ENCODE measurements at places on chromosomes 6 and 20.
A peak's percentile ranks its signal among the peaks of the same experiment; 100 is the strongest.

GRCh38 chr6:118914598-118914997 is 20.4 kb downstream of the MCM9 start:
- DNase-seq: no peak

GRCh38 chr6:25050356-25050755 is 114.6 kb upstream of the RIPOR2 start:
- peak; percentile 86 for DNase-seq

DNA sequence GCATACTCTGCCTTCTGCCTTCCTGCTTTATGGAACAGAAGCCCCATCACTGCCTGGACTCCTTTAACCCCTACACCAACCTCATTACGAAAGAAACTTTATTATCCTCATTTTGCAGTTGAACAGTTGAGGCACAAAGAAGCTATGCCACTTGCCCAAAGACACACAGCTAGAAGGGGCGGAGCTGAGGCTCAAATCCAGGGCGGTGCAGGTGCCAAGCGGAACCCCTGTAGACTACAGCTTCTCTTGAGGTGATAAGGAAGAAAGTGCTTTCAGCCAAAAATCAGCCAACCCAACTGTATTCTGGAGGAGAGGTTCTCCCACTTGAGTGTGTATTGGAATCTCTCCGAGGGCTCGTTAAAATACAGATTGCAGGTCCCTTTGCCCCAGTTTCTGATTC is 90.5 kb downstream of the PRND start:
- no peak for DNase-seq

- no peak for DNase-seq
Measured at GRCh38 chr6:151445482-151445881, 6.4 kb downstream of the RMND1 start.

- DNase-seq: no peak
Measured at GRCh38 chr6:16425881-16426615, 187.7 kb downstream of the GMPR start.

GRCh38 chr6:118826096-118826495 is 67.9 kb upstream of the ASF1A start:
- DNase-seq: no peak

- DNase-seq: no peak
Measured at GRCh38 chr6:22227824-22228610, 68.8 kb downstream of the PRL start.

- no peak for DNase-seq
Measured at GRCh38 chr6:134352786-134353480, 35.0 kb upstream of the SGK1 start.

DNA sequence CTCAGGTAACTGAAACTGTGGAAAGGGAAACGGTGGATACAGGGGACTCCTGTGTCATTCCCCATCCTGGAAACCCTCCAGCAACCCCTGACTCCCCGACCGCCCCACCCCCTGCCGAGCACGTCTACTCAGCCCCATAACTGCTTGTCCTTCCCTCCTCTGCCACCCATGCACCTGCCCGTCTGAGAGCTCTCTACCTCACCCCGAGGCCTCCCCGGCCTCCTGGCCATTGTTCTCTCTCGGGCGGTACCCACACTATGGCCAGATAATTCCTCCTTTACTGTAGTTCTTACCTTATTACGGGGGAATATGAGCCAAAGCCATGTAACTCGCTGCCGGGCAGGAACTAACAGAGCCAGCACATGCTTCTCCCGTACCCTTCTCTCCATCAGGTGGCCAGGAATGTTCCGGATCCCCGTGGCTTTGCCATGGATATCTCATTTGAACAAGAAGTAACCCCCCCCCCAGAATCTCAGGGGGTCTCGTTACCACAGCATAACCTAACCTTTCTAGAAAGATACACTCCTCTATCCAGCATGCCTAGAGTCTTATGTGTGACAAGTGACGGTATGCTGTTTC is 4.8 kb upstream of the IRF4 start:
- no peak for DNase-seq

GRCh38 chr20:59772931-59773913 is 160.2 kb downstream of the SYCP2 start:
- no peak for DNase-seq

DNA sequence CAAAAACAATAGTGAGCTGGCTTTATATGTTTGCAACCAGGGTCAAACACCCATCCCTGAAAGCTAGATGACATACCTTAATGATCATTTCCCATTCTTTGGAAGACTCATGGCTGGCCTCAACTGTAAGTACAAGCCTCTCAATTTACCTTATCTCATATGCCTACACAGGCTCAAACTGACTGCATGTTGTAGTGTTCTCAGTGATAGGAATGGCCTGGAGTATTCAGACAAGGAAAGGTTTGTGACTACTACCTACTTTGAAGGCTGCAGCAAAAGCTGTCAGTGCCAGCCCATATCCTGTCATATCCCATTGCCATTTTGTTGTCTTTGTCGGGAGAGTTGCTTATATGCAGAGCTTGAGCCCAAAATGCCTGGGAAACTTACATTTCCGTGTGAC is 205.2 kb upstream of the MOCS1 start:
- no peak for DNase-seq

- no peak for DNase-seq
Measured at GRCh38 chr6:90146921-90147649, 149.6 kb downstream of the BACH2 start.

DNA sequence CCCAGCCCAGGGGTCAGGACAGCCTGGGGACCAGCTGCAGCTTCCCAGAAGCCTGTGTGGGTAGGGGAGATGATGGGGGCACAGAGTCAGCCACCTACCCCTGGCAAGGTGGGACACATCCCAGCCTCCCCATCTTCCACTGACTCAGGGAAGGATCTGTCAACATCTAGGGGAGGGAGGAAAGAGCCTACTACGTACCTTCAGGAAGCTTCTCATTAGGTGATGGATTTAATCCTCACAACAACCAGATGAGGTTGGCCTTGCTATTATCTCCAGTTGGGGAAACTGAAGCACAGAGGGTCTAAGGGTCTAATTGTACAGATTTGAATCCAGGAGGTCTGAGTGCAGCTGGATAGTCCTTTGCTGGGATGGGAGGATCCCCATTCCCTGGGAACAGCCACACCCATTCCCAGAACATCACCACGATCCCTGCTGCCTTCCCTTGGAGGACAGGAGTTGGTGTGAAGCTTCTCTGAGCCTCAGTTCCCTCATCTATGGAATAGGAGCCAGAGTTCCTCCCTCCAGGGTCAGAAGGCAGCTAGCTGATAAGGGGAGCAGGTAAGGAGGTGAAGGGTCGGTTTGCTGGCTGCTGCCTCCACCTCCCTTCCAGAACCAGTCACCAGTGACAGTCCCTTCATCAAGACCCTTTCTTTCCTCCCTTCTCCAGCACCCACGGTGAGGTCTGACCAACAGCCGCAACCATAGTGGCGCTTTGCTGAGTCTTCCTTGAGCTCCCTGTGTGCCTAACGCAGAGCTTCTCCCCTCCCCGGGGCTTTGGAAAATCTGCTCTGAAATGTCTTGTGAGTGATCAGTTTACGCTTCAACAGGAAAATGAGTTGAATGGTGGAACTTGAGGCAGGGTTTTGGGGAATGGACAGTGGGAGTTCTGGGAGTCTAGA is 56.8 kb downstream of the CEBPB start:
- no peak for DNase-seq

DNA sequence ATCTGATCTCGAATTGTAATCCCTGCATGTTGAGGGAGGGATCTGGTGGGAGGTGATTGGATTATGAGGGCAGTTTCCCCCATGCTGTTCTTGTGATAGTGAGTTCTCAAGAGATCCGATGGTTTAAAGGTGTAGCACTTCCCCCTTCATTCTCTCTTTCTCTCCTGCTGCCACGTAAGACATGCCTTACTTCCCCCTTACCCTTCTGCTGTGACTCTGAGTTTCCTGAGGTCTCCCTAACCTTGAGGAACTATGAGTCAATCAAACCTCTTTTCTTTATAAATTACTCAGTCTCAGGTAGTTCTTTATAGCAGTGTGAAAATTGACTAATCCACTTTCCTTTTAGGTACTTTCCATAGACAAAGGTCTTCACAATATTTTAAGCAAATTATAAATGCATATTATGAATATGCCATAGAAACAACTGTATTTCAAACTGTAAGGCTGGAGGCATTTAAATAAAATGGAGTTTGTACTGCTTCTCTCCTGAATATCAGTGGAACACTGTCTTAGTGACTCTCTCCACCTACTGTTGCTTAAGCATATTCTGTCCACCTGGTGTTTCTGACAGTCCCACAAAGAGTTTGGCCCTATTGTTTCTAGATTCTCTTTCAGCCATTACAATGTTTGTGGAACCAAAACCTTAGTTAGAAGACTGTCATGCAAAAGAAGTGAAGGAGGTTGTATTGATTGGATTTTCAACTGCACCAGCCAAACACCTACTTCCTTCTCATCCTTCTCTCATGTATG is 24.3 kb upstream of the IL17A start:
- DNase-seq: no peak

- no peak for DNase-seq
Measured at GRCh38 chr6:170244721-170245474, 46.0 kb downstream of the DLL1 start.

DNA sequence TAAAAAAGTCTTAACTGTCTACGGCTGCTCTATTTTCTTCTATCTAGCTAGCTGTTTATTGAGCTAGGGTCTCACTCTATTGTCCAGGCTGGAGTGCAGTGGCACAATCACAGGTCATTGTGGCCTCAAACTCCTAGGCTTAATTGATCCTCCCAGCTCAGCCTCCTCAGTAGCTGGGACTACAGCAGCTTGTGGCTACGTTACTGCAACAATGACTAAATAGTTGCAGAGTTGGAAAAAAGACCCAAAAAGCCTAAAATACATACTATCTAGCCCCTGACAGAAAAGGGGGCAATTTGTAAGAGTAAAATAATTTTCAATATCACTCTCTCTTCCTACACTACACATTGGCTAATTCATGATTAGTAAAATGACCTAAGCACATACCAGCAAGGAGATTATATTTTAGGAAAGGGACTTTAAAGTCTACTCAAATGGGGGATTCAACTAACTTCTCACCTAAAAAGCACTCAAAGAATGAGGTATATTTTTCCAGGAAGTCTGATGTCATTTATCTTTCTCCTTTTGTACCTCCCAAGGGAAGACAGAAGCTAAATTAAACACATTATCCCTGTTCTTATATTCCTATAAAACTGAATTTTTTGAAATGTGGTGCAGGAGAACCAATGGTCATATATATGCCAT is 82.8 kb downstream of the ZMYND8 start:
- no peak for DNase-seq

GRCh38 chr20:50538276-50538675 is 28.1 kb downstream of the PTPN1 start:
- no peak for DNase-seq

DNA sequence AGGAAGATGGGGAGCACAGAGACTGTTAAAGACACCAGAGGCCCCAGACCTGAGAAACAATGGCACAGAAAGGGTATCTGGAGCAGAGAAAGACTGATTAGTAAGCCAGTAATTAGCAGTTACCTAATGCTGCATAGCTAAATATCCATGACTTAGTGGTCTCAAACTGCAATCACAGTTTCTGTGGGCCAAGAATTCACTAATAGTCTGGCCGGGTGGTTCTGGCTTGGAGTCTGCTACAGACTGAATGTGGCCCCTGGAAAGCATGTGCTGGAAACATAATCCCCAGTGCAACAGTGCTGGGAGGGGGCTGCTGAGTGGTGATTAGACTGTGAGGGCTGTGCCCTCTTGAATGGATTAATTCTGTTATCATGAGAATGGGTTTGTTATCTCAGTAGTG is 54.1 kb upstream of the VSX1 start:
- no peak for DNase-seq

- DNase-seq: no peak
Measured at GRCh38 chr6:16374461-16375200, 136.2 kb downstream of the GMPR start.

GRCh38 chr6:57262901-57263694 is 41.0 kb upstream of the RAB23 start:
- DNase-seq: no peak

DNA sequence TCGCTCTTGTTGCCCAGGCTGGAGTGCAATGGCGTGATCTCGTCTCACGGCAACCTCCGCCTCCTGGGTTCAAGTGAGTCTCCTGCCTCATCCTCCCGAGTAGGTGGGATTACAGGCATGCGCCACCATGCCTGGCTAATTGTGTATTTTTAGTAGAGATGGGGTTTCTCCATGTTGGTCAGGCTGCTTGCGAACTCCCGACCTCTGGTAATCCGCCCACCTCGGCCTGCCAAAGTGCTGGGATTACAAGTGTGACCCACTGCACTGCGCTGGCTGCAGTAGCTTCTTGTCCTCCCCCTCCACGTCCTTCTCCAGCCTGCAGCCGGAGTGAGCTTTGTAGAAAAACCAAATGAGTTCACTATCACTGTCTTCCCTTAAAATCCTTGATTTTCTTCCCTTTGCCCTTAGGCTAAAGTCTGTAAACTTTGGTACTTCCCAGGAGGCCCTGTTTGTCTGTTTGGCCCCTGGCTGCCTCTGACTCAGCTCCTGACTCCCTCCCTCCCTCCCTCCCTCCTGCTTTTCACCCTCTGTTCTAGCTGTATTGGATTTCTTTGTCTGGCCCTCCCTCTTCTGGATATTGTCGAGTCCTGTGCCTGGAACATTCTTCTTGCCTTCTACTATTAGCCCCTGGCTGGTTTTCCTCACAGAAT is 12.9 kb downstream of the PARD6B start:
- DNase-seq: no peak

- DNase-seq: no peak
Measured at GRCh38 chr6:56850626-56851025, 104.3 kb upstream of the BEND6 start.

DNA sequence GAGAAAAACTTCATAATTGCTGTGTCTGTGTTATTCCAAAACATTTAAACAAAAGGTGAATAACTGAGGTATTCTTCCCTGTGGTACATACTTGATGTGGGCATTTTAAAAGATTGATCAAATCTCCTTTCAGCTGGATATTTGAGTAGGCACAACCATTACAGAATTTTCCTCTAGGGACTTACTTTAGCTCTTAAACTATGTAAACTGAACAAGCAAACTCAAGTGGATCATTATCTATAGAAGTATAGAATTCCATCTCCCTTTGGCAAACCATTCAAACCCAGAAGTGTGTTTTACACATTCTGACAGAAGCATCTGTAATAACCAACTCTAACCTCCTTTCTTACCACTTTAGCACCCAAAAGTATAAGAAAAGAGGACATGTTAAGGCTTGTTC is 241.4 kb downstream of the ESR1 start:
- no peak for DNase-seq

GRCh38 chr6:170503414-170503761 is 49.7 kb downstream of the PSMB1 start:
- DNase-seq: no peak

DNA sequence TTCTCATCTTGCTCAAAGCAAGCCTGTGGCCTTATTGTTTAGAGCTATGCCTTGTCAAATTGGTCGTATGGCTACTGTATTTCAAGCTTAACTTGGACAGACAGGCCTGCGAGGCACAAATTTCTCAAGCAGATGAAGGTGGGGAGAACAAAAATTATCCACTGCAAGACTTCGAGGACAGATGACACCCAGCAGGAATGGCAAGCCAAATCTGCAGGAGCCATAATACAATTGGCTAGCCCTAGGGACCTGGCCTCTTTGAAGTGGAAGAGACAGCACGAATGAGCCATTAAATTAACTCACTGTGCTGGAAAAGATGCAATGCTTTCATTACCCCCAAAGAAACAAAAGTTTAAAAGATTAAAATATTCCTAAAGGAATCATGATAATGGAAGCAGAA is 5.0 kb upstream of the BLOC1S5 start:
- DNase-seq: no peak

- no peak for DNase-seq
Measured at GRCh38 chr6:151352410-151353396, 38.7 kb downstream of the ZBTB2 start.

GRCh38 chr6:121652726-121653623 is 217.5 kb downstream of the GJA1 start:
- DNase-seq: no peak

All from GDM1 (cell line).